ENCODE measurements at places on chromosomes 5 and 9.

DNA sequence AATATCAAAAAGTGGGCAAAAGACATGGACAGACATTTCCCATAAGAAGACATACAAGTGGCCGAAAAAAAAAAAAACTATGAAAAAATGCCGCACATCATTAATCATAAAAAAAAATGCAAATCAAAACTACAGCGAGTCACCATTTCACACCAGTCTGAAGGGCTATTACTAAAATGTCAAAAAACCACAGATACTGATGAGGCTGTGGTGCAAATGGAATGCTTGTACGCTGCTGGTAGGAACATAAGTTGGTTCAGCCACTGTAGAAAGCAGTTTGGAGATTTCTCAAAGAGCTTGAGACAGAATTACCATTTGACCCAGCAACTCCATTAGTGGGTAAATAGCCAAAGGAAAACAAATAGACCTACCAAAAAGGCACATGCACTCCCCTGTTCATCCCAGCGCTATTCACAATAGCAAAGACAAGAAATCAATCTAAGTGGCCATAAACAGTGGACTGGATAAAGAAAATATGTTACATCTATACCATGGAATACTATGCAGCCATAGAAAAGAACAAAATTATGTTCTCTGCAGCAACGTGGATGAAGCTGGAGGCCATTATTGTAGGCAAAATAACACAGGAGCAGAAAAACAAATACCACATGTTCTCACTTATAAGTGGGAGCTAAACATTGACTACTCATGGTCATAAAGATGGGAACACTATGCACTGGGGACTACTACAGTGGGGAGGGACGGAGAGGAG, 110.6 kb upstream of the BOD1 start:
- no peak for DNase-seq

GRCh38 chr5:64199425-64199824, 33.8 kb downstream of the RNF180 start:
- DNase-seq: no peak

GRCh38 chr5:89320421-89321277, 437.7 kb upstream of the MEF2C start:
- DNase-seq: no peak

- DNase-seq: no peak
Measured at GRCh38 chr5:161212123-161212712, 334.3 kb downstream of the GABRB2 start.

DNA sequence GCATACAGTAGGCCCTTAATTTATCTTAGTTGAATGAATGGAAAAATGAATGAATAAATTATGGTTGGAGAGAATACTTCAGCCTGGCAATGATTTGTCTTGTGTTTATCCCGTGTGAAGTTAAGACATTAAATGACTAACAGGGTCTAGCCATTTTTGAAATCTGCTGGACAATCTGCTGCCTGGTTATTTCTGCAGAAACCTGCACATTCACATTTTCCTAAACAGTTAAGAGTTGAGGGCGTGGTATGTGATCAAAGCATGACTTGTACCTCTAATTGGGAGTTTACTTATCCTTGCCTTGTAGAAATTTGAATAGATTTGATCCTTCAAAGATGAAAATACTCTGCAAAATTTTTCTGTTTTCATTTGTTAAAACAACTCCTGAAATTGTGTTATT, 34.6 kb upstream of the NDFIP1 start:
- no peak for DNase-seq

- DNase-seq: no peak
Measured at GRCh38 chr5:52668544-52669185, 119.1 kb upstream of the ITGA1 start.

- DNase-seq: no peak
Measured at GRCh38 chr9:93336720-93337119, 114.8 kb upstream of the FAM120A start.

DNA sequence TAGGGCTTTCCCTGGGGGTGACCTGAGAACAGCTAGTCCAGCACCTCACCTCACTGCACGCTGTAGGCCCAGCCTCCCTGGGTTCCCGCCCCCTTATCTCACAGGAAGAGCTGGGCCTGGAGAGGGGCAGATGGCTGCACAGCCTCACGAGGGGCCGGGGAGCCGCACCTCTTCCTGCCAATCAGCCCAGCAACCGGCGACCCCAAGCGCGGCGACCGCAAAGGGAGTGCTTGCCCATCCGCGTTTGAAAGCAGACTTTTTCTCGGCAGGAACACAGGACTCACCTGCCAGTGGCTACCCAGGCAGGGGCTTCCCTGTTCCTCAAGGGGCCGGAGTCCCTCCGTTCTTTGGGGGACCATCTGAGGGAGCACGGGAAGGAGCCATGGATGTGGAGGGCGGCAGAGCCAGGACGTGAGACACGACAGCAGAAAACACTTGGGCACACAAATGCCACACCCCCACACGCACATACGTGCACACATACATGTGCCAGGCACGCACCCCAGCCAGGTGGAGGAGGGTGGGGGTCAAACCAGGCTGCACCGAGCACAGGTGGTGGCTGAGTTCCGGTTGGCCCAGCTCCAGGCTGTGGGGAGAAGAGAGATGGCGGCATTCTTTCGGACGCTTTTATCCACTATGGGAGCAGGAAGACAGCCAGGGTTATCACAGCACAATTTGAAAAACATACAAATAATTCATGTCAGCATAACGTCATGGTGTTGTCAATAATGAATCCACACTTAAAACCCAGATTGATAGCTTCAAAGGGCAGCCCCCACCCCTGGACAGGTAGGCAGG, 11.3 kb downstream of the TMEM250 start:
- no peak for DNase-seq

DNA sequence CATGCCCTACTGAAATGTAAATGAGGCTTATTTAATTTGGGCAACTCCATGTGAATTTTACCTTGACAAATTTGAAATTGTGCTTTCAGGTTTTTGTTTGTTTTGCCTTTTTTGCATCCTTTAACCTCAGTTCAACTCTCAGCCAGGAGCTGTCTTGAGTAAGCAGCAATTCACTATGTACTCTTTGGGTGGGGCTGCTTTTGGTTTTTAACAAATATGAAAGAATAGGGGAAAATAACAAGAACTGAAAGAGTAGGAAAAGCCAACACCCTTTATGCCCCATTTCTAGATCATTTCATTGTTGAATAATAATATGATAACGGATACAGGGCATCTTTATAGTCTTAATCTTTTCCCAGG, 192.0 kb downstream of the ARHGAP26 start:
- DNase-seq: no peak

DNA sequence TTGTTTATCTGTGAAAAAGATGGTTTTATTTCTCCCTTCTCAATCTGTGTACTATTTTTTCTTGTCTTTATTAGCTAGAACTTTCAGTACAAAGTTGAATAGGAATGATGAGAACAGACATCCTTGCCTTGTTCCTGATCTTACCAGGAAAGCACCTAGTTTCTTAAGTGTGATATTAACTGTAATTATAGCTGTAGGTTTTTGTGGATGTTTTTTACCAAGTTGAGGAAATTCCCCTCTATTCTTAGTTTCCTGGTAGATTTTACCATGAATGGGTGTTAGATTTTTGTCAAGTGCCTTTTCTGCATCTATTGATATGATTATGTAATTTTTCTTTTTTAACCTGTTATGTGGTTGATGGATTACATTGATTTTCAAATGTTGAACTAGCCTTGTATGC, 68.7 kb downstream of the KCNN2 start:
- DNase-seq: no peak

GRCh38 chr9:19057033-19057432, 7.8 kb downstream of the RRAGA start:
- DNase-seq: no peak

GRCh38 chr5:152051499-152052454, 127.1 kb upstream of the GLRA1 start:
- DNase-seq: no peak

GRCh38 chr9:105026451-105026850, 98.5 kb upstream of the ABCA1 start:
- no peak for DNase-seq

DNA sequence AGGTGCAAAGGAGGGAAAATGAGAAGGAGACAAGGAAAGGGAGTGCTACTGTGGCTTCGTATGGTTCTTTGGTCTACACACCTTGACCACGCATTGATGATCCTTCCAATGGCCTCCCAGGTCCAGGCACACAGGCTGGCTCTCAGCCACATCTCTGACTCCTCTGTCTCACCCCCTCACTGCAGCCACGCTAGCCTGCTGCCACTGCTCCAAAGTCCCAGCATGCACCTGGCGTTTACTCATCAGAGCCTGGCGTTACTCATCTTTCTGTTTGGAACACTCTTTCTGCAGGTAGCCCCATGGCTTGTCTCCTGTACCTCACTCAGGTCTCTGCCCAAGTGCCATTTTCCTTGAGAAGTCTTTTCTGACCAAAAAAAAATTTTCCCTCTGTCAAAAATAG, 195.5 kb downstream of the SNCAIP start:
- DNase-seq: no peak

DNA sequence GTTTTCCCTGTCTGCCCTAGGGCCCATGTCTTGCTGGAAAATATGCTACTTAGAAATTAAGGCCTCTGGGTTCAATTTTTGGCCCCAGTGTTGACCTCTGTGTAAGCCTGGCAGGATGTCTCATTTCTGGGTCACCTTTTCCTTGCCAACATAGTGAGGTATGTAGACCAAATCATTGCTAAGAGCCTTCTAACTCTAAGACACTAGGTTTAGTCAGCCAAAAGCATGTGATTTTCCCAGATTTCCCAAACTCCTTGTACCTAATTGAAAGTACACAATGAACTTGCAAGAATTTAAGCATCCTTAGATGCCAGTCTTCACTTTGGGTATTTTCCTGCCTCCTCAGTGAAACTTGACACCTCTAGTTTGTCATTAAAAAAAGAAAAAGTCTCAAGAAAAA, 77.0 kb downstream of the GALNT10 start:
- DNase-seq: no peak

DNA sequence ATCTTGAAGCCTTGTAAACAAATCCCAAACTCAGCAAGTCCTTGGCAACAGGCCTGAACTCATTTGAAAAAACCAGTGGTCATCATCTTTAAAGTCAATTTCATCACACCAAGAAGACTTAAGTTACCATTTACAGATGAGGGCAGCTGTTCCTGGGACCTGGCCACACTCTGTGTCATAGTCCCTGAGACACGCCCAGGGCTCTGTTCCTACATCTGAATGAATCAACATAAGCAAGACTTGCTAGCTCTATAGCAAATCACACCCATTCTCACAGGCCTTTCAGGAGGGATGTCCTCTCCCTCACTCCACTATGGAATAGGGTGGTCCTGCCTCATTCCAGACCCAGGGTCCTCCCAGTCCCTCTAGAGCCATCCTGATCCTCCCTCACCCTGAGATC, 142.8 kb downstream of the NSG2 start:
- DNase-seq: no peak

GRCh38 chr9:111131211-111131610, 92.9 kb upstream of the LPAR1 start:
- no peak for DNase-seq

- DNase-seq: no peak
Measured at GRCh38 chr5:139065306-139065705, 132.9 kb downstream of the SIL1 start.

- no peak for DNase-seq
Measured at GRCh38 chr9:127938298-127938690, 640 bp upstream of the DPM2 start.

Data from cerebellar nuclear complex (tissue), 1 donor.